ENCODE measurements at places on chromosomes 5 and 9.

- no peak for DNase-seq
Observed at GRCh38 chr5:139194486-139194885, 3.7 kb downstream of the SIL1 start.

GRCh38 chr5:102818345-102818744 lies 63.2 kb downstream of the PAM start:
- no peak for DNase-seq

DNA sequence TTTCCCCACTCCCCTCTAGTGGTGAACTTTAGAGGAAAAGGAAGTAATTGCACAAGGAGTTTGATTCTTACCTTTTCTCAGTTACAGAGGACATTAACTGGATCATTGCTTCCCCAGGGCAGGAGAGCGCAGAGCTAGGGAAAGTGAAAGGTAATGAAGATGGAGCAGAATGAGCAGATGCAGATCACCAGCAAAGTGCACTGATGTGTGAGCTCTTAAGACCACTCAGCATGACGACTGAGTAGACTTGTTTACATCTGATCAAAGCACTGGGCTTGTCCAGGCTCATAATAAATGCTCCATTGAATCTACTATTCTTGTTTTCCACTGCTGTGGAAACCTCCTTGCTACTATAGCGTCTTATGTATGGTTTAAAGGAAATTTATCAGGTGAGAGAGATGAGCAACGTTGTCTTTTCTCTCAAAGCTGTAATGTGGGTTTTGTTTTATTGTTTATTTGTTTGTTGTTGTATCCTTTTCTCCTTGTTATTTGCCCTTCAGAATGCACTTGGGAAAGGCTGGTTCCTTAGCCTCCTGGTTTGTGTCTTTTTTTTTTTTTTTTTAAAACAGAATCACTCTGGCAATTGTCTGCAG lies 25.3 kb downstream of the SLC22A5 start:
- no peak for DNase-seq

DNA sequence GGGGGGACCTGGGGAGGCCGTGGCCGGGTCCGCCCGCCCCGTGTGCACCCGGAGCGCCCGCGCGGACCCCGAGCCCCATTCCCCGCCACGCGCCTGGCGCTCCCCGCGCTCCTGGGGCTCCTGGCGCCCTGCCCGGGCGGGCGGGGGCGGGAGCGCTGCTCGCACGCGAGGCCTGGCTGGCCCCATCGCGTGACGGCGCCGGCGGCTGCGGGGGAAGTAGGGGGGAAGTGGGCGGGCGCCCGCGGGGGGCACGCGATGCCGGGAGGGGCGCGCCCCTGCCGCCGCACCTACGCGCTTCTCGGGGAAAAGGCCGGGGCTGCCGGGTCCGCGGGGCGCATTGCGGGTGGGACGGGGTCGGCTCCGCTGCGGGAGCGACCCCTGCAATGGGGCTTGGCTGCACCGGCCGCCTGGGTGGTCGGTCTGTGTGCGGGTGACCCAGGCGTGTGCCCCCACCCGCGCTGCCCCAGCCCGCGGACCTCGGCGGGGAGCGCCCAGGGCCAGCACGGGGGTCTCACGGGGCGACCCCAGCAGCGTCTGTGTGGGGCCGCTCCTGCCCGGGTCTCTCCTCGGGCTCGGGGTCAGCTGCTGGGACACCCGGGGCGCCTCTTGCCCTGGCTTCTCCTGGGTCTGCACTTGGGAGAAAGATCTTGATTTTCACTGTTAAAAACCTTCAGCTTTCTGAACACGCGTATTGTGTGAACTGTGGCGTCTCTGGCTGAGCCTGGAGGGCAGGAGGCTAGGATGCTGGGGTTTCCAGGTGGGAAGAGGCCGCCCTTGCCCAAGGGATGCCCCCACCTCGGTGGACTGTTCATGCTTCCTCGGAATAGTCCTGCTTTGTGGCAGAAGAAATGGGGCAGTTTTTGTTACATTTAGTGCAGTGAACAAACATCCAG lies 52.4 kb downstream of the AHRR start:
- DNase-seq: no peak

Data from thoracic aorta (tissue), 2 donors.